NCI-H1105 treated with DMSO at 0.1 percent for 48 hours (cell line): ENCODE measurements at places on chromosomes 3 and 15.

DNA sequence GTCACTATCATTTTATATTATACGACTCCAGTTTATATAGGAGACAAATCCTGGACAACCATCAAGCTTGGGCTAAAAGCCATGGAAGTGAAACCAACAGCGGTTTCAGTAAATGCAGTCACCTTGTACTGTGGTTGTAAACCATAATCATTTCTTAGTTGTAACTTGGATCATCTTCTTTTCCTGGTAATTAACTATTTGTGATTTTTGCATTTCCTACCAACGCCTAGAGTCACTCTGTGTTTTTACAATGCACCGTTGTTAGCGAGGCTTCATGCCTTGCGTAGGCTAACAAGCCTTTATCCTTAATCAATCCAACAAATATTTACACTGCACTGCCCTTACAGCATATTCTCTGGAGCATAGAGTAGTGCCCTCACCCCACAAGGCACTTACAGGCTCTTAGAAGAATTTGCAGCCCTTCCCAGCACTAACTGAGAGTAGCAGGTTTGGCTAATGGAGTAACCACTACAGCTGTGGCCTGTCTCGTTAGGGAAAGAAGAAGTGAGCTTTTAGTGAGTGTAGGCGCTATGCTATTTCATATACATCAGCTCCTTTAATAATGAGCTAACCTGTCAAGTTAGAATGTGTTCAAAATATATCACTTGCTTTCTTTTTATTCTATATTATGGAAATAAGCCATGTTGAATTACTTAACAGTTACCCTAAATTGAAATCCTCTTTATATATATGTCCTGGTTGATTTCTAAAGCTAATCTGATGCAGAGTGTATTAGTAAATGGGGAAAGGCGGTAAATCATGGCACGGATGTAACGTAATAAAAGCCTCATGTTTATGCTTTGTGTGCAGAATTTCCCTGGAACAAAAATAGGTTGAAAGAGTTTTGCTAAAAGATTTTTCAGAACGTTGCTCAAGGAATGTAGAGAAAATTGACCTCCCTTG is 62.8 kb downstream of the ABHD2 start:
- no peak for DNase-seq

- DNase-seq, result peak; percentile 62
Measured at GRCh38 chr3:157104928-157105652, 54.9 kb downstream of the CCNL1 start.

DNA sequence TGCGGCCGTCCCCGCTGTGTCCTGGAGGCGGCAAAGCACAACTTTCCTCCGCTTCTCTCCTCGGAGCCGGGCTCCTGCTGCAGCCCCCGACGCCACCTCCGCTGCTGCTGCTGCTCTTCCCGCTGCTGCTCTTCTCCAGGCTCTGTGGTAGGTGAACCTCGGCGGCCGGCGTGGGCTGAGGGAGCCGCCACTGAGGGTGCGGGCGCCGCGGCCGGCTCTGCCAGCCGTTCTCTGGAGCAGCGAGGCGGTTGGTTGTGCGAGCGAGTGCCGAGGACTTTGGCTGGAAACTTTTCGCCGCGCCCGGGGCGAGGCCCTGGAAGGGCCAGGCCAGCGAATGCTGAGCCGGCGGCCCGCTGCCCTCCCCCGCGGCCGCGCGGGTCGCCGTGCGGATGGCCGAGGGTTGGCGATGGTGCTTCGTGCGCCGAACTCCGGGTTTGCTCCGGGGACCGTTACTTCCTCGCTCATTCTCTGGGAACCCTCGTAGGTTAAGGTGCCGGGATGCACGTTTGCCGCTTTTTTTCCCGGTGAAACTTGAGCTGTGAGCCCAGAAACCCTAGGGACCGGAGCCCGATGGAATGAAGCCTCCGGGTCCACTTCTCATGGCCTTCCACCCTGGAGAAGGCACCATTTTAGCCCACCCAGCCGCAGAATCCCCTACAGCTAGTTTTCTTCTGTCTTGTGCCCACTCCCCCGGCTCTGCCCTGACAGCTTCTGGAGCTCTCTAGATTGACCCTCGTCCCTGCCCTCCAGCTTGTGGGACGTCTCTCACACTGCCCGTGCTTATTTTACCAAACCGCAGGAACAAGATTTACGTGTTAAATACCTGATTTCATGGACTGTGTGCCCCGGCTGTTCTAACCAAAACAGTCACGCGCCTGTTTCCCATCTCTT is 660 bp downstream of the NECTIN3 start:
- DNase-seq, result peak; percentile 65

DNA sequence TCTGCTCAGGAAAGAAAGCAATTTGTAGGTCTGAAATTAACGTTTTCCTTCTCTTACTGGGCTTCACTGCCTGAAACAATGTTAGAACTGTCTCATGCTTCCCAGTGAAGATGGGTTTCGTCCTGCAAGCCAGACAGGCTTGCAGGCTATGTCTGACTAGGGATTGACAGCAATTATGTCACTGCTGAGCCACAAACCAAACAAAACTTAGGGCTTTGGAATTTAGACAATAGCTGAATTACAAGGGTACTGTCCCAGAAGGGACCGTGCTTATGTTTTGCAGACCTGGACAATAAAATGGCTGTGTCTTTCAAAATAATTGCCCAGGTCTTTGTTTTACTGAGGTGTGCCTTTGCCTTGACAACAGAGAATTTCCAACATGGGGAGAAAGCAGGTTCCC is 46.3 kb upstream of the CCDC80 start:
- no peak for DNase-seq

GRCh38 chr15:89444241-89445225 is 51.9 kb downstream of the RHCG start:
- peak; percentile 42 for DNase-seq

DNA sequence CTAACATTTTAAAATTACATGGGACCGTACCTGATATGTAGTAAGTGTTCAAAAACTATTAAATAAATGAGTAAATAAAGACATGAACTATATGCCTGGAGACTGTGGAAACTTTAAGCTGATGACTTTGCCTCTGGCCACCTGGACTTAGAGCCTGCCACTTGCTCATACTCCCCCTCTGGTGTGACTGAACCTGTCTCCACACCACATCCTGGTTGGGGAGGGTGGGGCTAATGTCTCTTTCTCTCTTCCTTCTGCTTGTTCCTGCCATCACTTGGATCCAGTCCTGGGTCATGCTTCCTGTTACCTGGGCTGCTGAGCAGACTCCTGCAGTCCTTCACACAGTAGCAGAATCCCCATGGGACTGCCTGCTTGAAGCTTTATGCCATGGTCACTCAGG is 8.2 kb upstream of the TMEM158 start:
- no peak for DNase-seq

GRCh38 chr15:100879464-100880138 is at the start of gene ALDH1A3:
ALDH1A3 (plus strand) TSS chr15:100879831; CDS start chr15:100879908, 77 bp downstream.
- no peak for DNase-seq

DNA sequence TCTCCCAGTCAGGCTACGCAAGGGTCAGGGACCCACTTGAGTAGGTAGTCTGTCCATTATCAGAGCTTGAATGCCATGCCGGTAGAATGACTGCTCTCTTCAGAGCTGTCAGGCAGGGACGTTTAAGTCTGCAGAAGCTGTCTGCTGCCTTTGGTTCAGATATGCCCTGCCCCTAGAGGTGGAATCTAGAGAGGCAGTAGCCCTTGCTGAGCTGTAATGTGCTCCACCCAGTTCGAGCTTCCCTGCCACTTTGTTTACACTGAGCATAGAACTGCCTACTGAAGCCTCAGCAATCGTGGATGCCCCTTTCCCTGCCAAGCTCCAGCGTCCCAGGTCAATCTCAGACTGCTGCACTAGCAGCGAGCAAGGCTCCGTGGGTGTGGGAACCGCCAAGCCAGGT is 57.5 kb upstream of the SETMAR start:
- DNase-seq, result no peak

GRCh38 chr3:113304102-113304501 is 92.7 kb downstream of the BOC start:
- no peak for DNase-seq

- no peak for DNase-seq
Measured at GRCh38 chr3:197734667-197735318, 1.9 kb downstream of the RUBCN start.

GRCh38 chr15:78211189-78211921 is 23.0 kb downstream of the ACSBG1 start:
- no peak for DNase-seq

DNA sequence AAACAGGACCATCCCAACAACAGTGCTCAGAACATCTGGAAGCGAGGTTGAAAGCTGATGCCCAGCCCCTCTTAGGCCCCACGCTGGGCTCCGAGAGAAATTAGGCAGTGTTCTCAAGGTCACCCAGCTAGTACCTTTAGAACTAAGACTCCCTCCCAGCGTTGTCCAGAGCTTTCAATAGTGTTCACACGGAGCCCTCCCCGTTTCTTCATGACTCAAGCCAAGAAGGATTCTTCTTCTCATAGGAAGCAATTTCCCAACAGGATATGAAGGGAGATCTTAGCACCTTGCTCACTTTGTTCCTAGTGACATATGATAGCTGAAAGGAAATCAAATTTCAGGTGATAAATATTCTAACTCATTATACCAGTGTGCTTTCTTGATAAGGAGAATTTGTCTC is 244.2 kb upstream of the ST8SIA2 start:
- DNase-seq, result no peak

- DNase-seq, result no peak
Measured at GRCh38 chr3:5840056-5840455, 652.5 kb downstream of the EDEM1 start.

DNA sequence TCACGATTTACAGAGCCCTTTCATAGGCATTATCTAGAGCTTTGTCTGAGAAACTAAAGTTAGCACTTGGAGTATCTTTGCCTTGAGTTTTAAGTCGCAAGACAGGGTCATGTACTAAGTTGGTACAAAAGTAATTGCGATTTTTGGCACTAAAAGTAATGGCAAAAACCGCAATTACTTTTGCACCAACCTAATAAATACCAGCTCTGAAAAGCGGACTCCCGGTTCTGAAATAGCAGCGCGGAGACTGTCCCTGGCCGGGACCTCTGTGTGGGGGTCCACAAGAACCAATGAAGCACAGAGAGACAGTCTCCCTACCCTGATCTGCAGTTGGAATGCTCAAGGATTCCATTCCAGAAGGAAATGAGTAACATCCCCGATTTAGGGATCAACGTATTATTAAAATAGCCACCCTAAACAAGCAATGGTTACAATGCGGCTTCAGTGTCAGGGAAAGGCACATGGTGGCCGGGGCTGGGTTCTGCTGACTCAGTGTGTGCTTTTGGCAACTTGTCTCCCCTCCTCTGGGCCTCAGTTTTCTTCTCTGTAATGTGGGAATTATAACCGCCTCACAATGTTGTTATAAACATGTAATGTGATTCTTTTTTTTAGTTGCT is 150.3 kb upstream of the MCTP2 start:
- no peak for DNase-seq

- no peak for DNase-seq
Measured at GRCh38 chr3:30634761-30635735, 28.6 kb downstream of the TGFBR2 start.

DNA sequence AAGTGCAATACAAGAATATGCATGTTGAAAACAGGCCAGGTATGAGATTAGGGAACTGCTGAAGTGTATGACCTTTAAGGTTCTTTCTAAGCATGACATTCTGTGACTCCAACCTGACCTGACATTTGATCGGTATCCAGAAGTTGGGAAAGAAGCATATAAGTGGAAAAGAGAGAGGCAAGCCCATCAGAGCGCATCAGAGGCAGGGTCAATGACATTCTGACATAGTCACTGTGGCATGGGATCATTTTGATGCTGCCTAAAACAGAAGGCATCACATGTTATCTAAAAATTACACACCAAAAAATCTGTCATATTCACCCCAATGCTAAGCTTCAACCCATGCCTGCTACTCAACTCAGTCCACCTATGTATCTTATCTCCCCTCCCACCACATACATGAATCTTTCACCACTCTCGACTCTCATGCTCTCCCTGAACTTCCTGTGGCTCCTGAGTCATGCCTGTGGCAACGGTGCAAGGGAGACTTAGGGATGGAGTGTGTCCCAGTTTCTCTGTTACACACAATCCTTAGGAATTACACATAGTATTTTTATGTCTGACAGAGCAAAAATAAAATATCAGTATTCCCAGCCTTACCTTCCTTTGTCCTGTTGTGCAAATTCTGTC is 20.5 kb upstream of the LRRN1 start:
- DNase-seq, result no peak

DNA sequence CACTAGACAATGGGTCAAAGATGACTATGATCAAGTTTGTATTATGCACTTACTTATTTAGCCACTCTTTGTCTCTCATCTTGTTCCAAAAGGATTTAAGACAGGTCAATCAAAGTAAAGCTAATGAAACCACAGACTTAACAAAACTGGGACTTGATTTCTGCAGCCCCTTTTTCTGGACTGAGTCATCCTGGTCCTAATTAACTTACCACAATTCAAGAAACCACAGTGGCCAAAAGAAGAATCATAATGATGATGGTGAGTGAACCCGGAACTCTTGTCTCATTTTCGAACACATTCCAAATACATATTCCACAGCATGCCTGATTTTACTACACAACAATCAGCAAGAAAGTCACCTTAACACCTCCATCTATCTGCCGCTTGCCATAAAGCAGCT is 1333.0 kb downstream of the ROBO1 start:
- no peak for DNase-seq

GRCh38 chr3:143763564-143764162 is 84.6 kb downstream of the SLC9A9 start:
- DNase-seq, result peak; percentile 22

DNA sequence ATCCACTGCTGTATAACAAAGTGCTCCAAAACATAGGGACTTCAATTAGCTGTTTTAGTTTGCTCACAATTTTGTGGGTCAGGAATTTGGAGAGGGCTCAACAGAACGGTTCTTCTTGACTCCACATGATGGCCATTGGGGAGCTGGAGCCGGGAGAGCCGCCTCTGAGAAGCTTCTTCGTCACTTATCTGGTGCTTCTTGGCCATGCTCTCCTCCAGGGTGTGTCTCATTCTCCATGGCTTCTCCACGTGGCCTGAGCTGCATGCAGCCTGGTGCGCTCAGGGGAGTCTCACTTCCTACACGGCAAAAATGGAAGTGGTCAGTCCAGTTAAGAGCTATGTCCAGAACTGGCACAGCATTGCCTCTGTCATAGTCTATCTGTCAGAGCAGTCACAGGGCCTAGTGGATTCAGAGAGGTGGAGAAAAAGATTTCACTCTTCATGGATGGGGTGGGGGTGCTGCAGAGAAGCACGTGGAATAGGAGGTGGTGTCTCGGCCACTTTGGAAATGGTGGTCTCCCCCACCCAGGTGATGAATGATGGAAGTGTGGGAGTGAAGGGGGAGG is 26.3 kb upstream of the PRR23E start:
- no peak for DNase-seq

DNA sequence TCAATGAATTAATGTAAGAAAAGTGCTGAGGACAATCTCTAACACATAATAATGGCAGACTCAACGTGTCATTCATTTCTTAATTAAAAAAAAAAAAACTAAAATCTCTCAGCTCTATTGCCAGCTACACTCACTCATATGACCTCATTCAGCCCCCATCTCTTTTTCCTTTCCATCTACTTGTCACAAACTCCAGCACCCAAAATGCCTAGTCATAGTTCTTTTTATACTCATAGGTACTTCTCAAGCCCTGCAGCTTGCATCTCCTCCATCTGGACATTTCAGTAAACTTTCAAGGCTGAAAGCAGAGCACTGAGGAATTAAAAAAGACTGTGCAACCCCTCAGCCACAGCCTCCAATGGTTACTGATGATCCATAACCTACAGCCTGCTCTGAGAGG is 109.8 kb downstream of the PLCH1 start:
- DNase-seq, result no peak

GRCh38 chr3:53624061-53624857 is 129.8 kb downstream of the CACNA1D start:
- DNase-seq, result peak; percentile 65

- DNase-seq, result peak; percentile 14
Measured at GRCh38 chr3:97417-98258, 98.9 kb upstream of the CHL1 start.
